Endothelial cell of umbilical vein (primary cell): ENCODE measurements at places on chromosomes 5 and 9. TPM values are rescaled to one million over a fixed set of nuclear protein-coding genes. Genes with fewer than 3 reads are reported as not detected.

The ZNF883 gene
- not detected in 2 replicates for total RNA-seq

The PSMB7 gene
- total RNA-seq = 227 and 241 TPM in 2 replicates

- H3K4me1 ChIP-seq = peaks cover 6% of the 10 kb centered on the region
- H3K4me3 ChIP-seq = no peak overlapping the region
- no peaks in the 10 kb centered on the region for H3K36me3 ChIP-seq
- H3K27me3 ChIP-seq = no peaks in the 10 kb centered on the region
Measured at GRCh38 chr5:140219068-140219991, 44.3 kb downstream of the CYSTM1 start.

DNA sequence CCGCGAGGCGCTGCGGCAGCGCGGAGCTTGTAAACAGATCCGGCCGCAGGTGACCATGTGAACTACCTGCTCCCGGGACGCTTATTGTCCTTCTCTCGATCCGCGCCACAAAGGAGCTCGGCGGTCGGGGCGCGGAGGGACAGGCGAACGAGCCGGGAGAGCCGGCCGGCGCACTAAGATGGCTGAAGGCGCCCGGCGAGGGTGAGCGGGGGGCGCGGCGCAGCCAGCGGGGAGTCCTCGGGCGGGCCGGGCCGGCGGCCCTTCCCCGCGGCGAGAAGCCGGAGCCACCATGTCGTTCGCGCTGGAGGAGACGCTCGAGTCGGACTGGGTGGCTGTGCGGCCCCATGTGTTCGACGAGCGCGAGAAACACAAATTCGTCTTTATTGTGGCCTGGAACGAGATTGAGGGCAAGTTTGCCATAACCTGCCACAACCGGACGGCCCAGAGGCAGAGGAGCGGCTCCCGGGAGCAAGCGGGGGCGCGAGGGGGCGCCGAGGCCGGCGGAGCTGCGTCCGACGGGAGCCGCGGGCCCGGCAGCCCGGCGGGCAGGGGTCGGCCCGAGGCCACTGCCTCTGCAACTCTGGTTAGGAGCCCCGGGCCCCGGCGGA, 535 bp downstream of the JMY start:
- peak overlapping the region; percentile 54 for H3K27ac ChIP-seq
- no peaks in the 10 kb centered on the region for H3K36me3 ChIP-seq
- H3K27me3 ChIP-seq = no peaks in the 10 kb centered on the region
- DNase-seq = no peak

GRCh38 chr5:168011096-168011495, 280.3 kb upstream of the WWC1 start:
- no peaks in the 10 kb centered on the region for H3K36me3 ChIP-seq
- DNase-seq = no peak
- H3K27me3 ChIP-seq = no peaks in the 10 kb centered on the region
- no peak overlapping the region for H3K27ac ChIP-seq

The FABP6 gene
- total RNA-seq = not detected in 2 replicates

The PCDHGA8 gene
- total RNA-seq = 0.53 and 0.95 TPM in 2 replicates

GRCh38 chr5:175688352-175689146, 30.7 kb downstream of the HRH2 start:
- no peak overlapping the region for H3K27ac ChIP-seq
- no peaks in the 10 kb centered on the region for H3K27me3 ChIP-seq
- DNase-seq = no peak
- no peak overlapping the region for H3K4me3 ChIP-seq
